ENCODE measurements at places on chromosomes 16 and 17.

DNA sequence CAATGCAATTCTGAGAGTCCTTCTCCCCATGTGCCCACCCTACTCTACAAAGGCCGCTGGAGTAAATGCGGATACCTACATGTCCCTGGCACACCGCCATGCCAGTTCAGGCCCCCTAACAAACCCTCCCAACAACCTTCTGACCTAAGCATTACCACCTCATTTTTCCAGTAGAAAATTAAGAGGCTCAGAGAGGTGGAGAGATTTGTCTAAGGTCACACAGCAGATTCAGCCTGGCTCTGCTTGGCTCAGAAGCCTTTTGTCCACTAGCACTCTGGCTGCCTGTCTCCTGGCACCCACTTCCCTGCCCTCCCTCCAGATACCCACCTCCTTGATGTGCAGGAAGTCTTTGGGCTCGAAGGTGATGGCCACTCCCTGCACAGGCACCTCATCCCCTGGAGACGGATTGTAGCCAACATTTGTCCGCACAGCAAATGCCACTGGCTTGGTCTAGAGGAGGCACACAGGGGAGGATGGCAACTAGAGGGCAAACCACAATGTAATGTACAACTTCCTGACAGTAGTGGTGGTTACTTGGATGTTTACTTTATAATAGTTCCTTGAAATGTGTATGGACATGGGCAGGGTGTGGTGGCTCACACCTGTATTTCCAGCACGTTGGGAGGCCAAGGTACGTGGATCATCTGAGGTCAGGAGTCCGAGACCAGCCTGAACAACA, 10.2 kb downstream of the CACNB1 start:
- DNase-seq: no peak

DNA sequence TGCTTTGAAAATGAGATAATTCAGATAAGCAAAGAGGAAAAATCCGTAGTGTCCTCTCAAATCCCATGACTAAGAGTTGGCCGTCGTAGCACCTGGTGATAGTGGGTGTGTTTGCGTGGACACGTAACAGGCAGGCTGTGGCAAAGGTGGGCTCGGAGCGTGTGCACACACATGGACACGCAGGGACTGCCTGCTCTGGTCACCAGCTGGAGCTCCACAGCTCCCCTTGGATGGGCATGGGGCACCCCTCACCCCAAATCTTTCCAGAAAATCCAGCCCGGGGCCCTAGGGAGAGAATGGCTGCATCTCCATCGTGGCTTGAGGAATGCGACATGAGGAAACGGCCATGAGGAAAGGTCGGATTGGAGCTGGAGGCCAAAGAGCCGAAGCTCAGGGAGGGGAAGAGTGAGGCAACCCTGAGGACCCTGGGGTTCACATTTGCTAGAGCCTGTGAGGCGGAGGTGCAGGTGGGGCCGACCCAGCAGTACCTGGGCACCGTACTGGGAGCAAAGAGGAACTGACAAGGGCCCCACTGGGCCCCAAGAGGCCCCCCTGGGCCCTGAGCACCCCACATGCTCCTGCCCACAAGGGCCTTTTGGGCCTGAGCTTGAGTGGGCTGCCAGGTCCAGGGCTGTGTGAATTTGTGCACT, 51.6 kb downstream of the DNAH17 start:
- no peak for DNase-seq

GRCh38 chr17:63514477-63514876, 8.7 kb upstream of the KCNH6 start:
- DNase-seq: no peak

- DNase-seq: peak; percentile 71
Observed at GRCh38 chr17:67377488-67378453, 690 bp downstream of the PITPNC1 start.

- no peak for DNase-seq
Observed at GRCh38 chr17:79043931-79044320, 20.0 kb downstream of the C1QTNF1 start.

GRCh38 chr17:29069526-29070041, 26.6 kb downstream of the PIPOX start:
- DNase-seq: no peak

GRCh38 chr17:73194514-73195222, 1.8 kb downstream of the COG1 start:
- no peak for DNase-seq

- no peak for DNase-seq
Observed at GRCh38 chr16:54968011-54968410, 37.3 kb downstream of the IRX5 start.

GRCh38 chr17:3030096-3030495, 33.3 kb downstream of the OR1D5 start:
- peak; percentile 37 for DNase-seq

DNA sequence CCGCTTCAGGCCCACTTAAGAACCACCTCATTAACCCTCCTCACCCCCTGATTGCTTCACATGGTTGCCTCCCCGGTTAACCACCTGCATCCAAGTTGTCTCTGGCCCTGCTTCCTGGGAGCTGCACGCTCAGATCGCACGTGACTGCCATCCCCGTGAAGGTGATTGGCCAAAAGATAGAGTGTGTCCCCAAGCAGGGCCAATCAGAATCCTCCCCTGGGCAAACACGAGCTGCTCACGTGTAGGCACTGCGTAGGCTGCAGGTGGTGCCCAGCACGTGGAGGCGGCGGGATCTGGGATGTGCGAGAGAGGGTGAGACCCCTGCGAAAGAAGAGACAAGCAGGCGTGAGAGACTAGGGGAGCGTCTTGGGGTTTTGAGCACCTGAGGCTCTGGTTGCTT, 111.8 kb upstream of the CRHR1 start:
- no peak for DNase-seq

- no peak for DNase-seq
Observed at GRCh38 chr16:63702981-63703590, 1418.8 kb downstream of the CDH11 start.

DNA sequence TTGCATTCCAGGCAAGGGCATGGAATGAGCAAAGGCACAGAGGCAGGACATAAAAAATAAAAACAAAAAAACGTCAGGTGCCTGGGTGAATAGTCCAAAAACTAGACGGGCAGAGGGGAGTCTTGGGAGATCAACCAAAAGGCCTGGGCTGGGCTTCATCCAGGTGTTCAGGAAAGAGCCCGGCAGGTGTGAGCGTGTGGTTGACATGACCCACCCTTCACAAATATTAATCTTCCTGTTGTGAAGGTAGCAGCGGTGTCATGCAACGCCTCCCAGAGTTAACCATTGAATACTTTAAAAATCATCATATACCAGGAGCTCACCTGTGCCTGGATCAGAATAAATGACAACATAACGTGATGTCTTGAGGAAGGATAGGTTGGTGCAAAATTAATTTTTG, 90.6 kb downstream of the USP22 start:
- no peak for DNase-seq

DNA sequence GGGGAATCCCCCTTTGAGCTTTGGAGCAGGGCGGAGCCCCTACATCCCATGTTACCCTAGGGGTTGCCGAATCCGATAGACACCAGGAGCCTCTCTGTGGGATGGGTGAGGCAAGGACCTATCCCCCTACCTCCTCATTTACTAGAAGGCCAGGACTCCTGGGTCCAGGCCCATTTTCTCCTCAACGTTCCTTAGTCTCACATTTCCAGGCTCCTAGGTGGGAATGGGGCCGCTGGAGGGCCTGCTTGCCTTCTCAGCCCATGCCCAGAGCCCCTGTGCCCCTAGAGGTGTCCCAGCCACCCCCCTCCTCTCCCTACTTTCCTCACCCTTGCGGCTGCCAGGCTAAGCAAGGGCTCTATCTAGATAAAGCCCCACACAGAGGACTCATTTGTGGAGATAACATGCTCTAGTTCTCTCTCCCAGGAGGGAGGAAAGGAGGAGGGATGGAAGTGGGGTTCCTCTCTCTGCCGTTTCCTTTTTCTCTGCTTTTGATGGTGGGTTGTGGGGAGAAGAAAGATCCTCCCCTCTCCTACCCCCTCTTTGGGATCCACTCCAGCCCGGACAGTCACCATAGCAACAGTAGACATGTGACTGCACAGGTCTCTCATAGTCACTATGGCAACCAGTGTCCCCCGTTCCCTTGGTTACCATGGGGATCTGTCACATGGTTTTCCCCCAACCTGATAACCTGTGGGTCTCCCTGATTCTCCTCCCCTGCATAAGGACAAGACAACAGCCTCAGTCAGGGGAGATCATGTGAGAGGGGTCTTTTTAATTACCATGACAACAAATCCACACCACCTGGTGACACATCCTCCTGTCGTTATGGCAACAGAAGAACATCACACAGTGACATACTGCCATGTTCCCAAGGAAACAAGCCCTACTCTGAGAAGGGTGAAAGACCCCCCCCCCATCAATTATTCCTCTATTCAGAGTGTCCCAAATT, 5.2 kb downstream of the CACNA1G start:
- DNase-seq: no peak

GRCh38 chr17:4086041-4086483, 56.8 kb downstream of the ZZEF1 start:
- no peak for DNase-seq

DNA sequence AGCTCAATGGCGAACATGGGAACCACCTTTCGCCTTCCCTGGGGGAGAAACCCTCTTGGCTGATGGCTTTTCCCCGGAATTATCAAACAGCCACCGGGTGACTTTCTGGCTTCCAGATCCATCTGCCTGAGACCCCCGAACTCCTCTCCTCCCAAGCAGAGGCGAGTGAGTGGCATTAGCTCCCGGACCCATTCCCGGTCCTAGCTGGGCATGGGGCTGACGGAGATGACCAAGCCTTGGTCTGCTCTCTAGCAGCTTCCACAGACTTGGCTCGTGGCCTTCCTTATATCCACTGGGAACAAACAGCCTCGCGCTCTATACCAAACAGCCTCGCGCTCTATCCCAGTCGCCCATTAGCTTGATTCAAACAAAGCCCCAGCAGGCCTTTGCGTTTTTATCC, 62.4 kb downstream of the CCDC182 start:
- no peak for DNase-seq

GRCh38 chr17:73976676-73977521, 226.6 kb upstream of the RPL38 start:
- no peak for DNase-seq

- no peak for DNase-seq
Observed at GRCh38 chr16:51134269-51134812, 16.7 kb downstream of the SALL1 start.

DNA sequence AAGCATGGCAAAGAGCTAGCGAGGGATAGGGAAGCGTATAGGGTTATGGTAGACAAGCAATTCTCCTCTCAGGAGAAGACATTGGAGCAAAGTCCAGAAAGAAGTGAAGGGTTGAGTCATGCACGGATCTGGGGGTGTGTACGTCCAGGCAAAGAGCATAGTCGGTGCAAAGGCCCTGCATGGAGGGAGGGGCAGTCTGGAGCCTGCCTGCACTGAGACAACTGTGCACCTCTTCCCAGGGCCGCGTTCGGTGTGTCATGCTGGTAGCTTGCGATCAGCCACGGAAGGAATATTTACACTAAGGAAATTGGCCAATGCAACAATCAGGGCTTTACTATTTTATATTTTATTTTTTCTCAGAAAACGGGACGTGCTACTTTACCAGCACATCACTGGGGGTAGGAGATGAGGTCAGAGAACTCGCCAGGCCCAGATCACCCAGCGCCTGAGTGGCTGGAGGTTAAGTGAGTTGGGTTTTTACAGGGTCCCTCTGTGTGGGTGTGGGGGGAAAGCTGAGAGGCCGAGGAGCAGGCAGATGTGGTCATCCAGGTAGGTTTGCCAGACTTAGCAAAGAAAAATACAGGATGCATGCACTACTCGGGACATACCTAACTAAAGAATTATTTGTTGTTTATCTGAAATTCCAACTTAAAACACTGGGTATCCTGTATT, 6.7 kb upstream of the B9D1 start:
- DNase-seq: no peak

DNA sequence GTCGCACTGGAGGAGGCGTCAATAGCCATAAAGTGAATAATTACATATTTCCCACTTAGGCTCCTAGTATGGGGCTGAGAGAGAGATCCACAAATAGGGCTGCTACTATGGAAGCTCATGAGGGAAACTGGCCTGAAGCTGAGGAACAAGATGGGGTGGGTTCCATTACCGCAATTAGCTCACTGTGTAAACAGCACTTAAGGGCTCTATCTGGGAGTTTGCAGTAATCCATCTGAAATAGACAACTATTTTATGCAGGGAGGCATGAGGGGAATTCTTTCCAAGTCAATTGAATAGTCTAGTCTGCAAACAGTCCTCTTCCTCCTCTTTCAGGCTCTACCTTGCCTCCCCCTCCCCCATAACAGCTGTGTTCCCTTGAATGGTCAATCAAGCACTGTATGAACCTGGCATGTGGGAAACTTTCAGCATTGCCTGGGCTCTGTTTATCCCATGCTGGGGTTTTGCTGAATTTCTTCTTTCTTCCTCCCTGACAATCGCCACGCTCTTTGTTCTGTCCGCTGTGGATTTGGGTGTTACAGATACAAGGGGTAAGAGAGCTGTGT, 56.1 kb upstream of the MAF start:
- DNase-seq: no peak

All from left lobe of liver (tissue), 2 donors.